ENCODE measurements at places on chromosomes 13 and 19.

GRCh38 chr13:33101835-33102234, 85.6 kb downstream of the KL start:
- DNase-seq: no peak

DNA sequence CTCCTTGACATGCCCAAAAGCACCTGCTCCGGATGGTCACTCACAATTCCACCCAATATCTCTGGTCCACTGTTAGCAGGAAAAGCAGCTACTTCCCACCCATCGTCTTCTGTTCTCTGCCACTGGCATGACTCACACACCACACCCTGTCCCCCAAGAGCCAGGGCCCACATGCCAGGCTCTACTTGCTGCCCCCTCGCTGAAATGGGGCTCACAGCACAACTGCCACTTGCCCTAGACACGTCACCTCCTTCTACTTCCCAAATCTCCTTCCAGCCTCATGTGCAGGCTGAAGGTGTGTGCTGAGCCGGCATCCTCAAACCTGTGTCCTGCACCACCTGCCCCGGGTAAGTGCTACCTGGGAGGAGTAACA, 65.0 kb downstream of the TBC1D4 start:
- no peak for DNase-seq

DNA sequence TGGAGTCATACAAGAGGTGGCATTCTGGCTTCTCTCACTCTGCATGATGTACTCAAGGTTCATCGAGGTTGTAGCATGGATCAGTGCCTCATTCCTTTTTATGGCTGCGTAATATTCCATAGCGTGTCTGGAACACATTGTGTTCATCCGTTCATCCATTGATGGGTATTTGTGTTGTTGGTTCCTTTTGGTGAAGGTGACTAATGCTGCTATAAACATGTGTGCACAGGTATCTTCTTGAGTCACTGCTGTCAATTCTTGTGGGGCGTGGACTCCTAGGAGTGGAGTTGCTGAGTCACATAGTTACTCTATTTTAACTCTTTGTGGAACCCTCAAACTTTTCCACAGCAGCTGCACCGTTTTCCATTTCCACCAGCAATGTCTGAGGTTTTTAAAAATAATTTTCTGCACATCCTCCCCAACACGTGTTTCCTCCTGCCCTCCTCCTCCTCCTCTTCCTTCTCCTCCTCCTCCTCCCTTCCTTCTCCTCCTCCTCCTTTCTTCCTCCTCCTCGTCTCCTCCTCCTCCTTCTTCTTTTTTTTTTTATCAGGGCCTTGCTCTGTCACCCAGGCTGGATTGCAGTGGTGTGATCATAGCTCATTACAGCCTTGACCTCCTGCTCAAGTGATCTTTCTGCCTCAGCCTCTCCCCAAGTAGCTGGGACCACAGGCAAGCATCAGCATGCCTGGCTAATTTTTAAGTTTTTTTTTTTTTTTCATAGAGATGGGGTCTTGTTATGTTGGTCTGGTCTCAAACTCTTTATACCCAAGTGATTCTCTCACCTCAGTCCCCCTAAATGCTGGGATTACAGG, 2.0 kb upstream of the TMEM221 start:
- no peak for DNase-seq

DNA sequence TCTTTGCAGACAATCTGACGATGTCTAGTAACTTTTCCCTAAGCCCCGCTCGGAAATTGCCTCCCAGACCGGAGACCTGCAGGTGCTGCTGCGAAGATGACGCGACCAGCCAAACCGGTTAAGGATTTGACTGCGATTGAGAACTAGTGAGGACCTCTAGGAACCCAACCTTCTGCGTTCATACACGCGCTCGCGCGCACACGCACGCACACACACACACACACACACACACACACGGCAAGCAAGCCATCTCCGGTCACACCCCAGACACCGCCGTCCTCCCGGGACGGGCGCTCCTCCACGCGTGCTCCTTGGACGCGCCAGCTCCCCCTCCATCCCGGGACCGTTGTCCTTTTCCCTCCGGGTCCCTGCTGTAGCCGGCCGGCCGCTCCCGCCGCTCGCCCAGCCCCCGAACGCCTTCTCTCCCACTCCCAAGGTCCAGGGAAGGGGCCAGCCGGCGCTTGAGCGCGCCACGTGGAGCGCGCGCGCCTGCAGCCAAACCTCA, 1.2 kb downstream of the TBC1D4 start:
- DNase-seq: no peak

GRCh38 chr19:28067882-28068281, 1145.1 kb downstream of the UQCRFS1 start:
- DNase-seq: no peak

DNA sequence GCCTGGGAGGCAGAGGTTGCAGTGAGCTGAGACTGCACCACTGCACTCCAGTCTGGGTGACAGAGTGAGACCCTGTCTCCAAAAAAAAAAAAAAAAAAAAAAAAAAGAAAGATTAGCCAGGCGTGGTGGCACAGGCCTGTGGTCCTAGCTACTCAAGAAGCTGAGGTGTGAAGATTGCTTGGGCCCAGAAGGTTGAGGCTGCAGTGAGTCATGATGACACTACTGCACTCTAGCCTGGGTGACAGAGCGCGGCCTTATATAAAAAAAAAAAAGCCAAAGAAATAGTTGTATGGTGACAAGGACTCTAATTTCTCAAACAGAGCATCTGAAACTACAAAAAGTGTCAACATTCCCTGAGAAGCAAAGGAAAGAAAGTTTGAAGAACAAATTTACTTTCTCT, 3.4 kb downstream of the PBX4 start:
- no peak for DNase-seq

DNA sequence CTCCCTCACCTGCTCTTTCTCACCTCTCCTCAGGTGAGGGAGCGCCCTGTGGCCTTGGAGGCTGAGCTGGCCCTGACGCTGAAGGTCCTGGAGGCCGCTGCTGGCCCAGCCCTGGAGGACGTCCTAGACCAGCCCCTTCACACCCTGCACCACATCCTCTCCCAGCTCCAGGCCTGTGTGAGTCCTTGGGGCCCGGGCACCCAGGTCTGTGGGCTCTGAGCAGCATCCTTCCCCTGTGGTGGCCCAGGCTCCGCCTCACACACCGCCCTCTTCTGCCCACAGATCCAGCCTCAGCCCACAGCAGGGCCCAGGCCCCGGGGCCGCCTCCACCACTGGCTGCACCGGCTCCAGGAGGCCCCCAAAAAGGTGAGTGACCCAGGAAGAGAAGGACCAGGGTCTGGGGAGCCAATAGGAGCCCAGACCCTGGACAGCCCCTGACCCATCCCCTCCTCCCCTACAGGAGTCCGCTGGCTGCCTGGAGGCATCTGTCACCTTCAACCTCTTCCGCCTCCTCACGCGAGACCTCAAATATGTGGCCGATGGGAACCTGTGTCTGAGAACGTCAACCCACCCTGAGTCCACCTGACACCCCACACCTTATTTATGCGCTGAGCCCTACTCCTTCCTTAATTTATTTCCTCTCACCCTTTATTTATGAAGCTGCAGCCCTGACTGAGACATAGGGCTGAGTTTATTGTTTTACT, 1.9 kb downstream of the IFNL1 start:
- no peak for DNase-seq

- no peak for DNase-seq
These were observed at the start of gene C5AR2 for GRCh38 chr19:47331931-47332547. TSS of gene C5AR2 (plus strand) at chr19:47332175. CDS start at chr19:47340800, 8,625 bp downstream.

DNA sequence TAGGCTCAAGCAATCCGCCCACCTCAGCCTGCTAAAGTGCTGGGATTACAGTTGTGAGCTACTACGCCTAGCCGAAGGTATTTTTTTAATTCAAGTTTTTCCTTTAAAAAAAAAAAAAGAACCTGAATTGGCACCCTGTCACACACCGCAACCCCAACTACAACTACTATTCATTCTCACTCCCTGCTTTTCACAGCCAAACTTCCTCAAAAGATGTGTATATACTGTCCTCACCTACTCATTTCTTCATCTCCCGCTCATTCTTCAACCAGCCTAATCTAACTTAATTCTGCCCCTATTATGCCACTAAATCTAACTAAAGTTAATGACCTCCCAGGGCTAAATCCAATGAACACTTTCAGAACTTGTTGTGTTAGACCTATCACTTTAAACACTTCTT, 12.7 kb upstream of the WBP4 start:
- DNase-seq: no peak

GRCh38 chr19:55441319-55441691, 1.8 kb downstream of the SHISA7 start:
- DNase-seq: no peak

DNA sequence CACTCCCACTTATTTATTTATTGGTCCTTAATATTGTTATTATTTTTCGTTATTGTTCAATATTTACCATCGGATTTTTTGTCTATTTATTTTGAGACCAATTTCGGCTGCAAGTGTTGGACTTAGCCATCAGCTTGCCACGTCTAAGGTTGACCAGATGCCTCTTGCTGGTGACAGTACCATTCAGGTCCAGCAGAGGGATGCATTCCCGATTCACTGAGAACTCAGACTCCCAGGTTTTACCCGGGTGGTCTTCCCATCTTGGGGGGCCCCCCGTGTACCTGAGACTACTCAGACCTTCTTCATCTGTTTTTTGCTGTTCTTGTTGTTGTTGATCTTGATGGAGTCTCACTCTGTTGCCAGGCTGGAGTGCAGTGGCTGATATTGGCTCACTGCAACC, 1435.2 kb downstream of the UQCRFS1 start:
- no peak for DNase-seq

DNA sequence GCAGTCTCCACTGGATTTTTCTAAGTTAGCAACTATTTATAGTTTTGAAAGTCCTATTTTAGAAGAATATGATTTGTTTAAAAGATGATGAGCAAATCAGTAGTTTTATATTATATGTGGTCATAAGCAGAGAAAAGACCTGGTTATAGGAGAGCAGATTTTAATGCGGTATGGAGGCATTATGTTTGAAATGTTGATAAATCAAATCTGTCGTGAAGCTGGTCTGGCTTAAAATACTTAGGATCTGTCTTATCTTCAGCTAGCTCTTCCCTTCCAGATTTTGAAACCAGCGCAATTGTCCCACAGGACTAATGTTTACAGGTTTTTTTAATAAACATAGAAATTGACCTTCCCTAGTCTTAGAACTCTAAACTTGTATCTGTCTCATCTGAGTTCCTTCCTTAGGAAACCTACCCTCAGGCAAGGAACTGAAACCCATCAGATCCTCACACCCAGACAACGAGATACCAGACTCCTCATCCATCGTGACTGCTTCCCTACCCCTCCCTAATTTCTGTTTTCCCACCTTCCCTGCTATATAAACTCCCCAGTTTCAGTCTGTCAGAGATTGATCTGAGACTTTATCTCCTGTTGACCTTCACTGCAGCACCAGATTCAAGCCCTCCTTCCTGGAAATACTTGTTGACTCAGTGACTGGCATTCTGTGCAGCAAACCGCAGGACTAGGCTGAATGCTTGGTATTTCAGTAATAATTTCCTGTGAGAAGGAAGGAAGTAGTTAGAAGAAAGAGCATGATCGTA, 37.8 kb upstream of the CXCL17 start:
- DNase-seq: no peak

DNA sequence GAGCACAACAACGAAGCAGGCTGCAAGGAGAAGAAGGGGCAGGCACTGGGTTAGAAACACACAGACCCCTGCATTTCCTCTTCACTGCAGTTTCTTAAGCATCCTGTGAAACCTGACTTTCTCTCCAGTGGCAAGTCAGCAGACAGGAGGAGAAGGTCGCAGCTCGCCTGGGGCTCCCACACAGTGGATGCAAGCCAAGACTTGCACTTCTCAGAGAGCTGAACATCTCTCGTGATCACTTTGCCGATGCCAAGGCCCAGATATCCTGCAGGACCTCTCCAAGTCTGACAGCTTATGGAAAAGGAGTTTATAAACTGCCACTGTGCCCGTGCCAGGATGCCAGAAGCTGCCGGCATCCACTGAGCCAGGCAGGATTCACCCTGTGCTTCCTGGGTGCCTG, 18.4 kb downstream of the TMEM272 start:
- DNase-seq: no peak

GRCh38 chr13:41554626-41555386, 97.5 kb downstream of the RGCC start:
- no peak for DNase-seq

DNA sequence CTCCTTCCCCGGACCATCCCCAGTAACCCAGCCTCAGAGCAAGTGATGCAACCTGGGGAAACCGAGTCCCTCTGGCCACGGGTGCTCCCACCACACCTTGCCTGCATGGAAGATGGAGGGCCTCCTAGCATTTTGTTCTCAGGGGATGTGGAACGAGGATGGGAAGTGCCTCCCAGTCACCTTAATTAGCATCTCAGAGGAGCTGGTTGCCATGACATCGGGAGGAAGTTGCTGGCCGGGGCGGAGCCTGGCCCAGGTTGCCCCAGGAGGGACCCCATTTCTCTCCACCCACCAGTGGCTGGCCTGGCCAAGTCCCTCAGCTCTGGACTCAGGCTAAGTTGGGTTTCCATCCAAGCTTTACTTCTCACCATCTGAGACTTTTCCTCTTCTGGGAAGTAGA, 24.1 kb upstream of the PTPRS start:
- DNase-seq: no peak

GRCh38 chr19:16446724-16447368, 24.9 kb downstream of the EPS15L1 start:
- DNase-seq: no peak

- DNase-seq: no peak
These were observed 3.2 kb downstream of the ZNRF4 start for GRCh38 chr19:5458420-5458819.

GRCh38 chr19:14053500-14053899, 8.4 kb downstream of the PALM3 start:
- no peak for DNase-seq

DNA sequence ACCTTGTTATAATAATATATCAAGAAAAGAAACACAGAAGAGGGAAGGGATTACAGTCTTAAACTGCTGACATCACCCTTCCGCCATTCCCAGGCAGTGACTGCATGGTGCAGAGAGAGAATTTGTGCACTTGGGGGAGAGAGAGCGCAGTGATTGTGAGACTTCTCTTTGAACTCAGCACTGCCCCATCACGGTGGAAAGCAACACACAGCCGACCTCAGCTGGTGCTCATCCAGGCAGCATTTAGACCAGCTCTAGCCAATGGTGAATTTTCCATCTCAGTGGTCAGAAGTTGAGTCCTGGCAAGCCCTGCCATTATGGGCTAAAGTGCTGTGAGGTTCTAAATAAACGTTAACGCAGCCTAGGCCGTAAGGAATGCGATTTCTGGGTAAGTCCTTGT, 1681.5 kb downstream of the EFNB2 start:
- no peak for DNase-seq

GRCh38 chr13:30785191-30785850, 50.0 kb downstream of the ALOX5AP start:
- no peak for DNase-seq

- no peak for DNase-seq
These were observed 70.1 kb downstream of the CAB39L start for GRCh38 chr13:49373716-49374115.
